ENCODE measurements at places on chromosomes 7 and 10. TPM values are rescaled to one million over a fixed set of nuclear protein-coding genes. Genes with fewer than 3 reads are reported as not detected.
A peak's percentile ranks its signal among the peaks of the same experiment; 100 is the strongest.

SEMA3A gene
- 16.9 TPM for total RNA-seq

ASZ1 gene
- not detected for total RNA-seq

CRPPA gene
- 0.75 TPM for total RNA-seq

MRC1 gene
- not detected for total RNA-seq

SPRN gene
- total RNA-seq: not detected

SRGN gene
- 422 TPM for total RNA-seq

MKI67 gene
- total RNA-seq: 84.9 TPM

KLF14 gene
- not detected for total RNA-seq

PPP3CB gene
- 66.5 TPM for total RNA-seq

CTAGE8 gene
- 1.2 TPM for total RNA-seq

TSPAN33 gene
- 23.7 TPM for total RNA-seq

RPEL1 gene
- total RNA-seq: not detected

PRKAR2B gene
- 1.5 TPM for total RNA-seq

FXYD4 gene
- not detected for total RNA-seq

NOS3 gene
- 2.5 TPM for total RNA-seq

TUBAL3 gene
- not detected for total RNA-seq

DNA sequence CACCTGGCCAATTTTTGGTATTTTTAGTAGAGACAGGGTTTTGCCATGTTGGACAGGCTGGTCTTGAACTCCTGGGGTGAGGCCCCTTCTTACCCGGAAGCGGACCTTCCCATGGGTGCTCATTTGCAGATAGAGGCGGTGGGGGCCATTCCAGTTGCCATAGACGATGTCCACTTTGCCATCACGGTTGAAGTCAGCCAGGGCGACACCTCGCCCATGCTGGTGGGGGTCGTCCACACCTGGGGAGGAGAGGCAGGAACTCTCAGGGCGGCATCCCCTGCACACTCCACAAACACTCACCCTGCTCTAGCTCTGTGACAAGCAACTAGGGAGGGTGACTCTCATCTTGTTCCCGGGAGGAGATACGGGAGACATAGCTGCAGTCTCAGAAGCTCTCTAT, 54.9 kb downstream of the GOLGA7B start:
- DNase-seq: no peak

DNA sequence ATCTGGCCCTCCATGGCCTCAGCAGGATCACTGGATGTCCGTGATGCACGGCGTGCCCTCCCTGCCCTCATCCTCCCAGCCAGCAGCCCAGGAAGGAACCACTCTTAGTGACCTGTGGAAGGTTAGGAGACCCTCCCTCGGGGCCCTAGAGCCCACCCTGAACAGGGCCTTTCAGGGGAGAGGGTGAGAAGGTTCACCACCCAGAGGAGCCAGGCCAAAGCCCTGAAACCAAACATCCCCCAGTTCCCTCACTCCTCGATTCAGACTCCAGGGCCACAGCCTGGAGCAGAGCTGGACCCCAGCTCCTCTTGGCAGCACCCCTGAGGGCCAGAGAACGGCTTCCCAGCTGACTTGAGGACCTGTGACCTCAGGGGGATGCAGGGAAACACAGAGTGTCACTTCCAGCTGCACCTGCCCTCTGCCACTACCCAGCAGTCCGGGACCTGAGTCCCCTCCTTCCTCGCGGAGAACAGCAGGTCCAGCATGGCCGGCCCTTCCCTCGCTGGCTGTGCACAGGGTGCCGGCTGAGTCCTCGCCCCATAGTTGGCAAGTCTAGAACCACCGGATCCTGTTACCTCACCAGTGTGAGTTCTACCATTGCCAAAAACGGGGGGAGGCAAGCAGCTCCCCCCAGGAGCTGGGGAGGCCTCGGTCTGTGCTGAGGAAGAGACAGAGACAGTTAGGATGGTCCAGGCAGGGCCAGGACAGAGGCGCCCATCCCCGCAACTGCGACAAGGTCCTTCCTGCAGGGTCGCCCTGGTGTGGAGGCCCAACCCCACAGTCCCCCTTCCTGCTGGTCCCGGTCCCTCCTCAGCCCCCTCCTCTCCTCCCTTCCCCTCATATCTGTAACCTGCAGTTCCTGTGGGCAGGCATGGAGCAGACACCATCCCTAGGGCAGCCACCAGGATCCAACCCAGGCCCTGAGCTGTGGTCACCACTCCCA, 158.6 kb downstream of the NRF1 start:
- DNase-seq: no peak

DNA sequence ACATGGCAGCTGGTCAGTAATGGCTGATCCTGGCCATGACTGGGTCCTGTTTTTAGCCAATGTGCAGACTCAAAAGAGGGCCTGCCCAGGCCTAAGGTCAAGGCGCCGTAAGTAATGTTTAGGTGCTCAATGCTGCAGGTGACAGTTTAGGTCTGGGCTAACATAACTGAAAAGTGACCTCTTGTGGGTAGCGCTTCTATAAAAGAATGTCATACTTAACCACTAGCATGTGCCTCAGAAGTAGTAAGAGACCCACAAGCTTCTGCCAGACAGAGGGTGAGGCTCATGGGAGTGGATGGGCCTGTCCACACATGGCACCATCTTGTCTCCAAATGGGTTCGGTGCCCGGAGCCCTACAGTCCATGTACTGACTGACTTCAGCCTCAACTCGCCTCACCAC, 90.5 kb upstream of the GSDME start:
- DNase-seq: no peak

- no peak for DNase-seq
These were observed 495 bp downstream of the SFR1 start for GRCh38 chr10:104122225-104123107.

- DNase-seq: no peak
These were observed 44.7 kb upstream of the TMEM213 start for GRCh38 chr7:138753150-138753518.

- DNase-seq: no peak
These were observed 42.8 kb downstream of the AP5Z1 start for GRCh38 chr7:4818000-4818794.

- peak; percentile 43 for DNase-seq
These were observed 68.4 kb downstream of the SLIT1 start for GRCh38 chr10:97117372-97117771.

DNA sequence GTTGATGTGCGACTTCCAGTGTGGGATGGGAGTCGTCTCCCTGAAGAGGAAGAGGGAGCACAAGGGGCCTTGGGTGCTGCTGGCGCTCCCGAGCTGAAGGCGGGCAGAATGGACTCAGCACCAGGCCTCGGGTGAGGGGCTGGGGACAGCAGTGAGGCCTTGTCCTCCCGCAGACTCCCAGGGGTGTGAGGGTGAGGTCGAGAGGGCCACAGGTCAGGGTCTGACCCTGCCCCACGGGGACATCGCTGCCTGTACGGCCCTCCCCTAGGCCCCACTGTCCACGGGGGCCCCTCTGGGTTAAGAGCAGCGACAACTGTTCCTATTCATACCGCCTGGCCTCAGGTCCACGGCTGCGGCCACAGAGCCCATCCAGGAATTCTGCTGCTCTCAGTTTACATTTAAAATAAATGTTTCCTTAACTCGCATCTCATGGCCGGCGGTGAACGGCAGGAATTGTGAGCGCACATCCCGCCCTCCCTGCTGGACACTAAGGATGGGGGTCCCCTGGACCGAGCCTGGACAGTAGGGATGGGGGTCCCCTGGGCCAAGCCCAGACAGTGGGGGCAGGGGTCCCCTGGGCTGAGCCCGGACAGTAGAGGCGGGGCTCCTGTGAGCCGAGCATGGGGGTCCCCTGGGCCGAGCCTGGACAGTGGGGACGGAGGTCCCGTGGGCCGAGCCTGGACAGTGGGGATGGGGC, 61.7 kb downstream of the PDGFA start:
- no peak for DNase-seq

GRCh38 chr7:151334628-151335027, 7.0 kb upstream of the NUB1 start:
- DNase-seq: no peak

DNA sequence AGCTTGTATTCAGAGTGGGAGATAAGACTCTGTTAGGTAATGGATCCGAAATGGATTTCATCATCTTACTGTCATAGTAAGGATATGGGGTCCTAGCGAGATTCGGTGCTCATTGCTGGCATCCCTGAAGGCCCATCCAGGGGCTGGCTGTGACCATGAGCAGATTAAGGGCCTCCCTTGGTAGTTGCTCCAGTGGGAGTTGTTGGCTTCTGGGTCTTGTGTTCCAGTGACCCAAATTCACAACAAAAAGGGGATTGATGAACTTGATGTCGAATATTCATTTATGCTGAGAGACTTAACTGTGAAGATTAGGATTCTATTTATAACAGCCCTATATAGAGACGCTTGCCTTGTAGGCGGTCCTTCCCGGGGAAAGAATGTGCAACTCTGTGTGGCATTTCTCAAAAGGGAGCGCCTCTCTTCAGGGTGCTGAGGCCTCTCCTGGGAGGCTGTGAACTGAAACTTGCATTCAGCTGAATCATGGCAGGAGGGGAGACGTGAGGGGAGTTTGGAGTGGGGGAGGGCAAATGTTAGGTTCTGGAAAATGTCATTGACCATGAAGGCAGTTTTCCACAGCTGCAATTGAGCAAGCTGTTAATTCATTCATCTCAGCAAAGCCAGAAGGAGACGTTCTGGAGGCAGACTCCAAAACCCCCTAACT, 233.1 kb upstream of the FZD8 start:
- no peak for DNase-seq

GRCh38 chr10:3064423-3064822, 2.9 kb upstream of the PFKP start:
- no peak for DNase-seq

GRCh38 chr7:123115331-123115730, 84.4 kb downstream of the SLC13A1 start:
- DNase-seq: no peak

GRCh38 chr7:114107522-114107921, 188.7 kb upstream of the PPP1R3A start:
- no peak for DNase-seq

- DNase-seq: no peak
These were observed 6.1 kb downstream of the ZNF853 start for GRCh38 chr7:6621195-6622133.

DNA sequence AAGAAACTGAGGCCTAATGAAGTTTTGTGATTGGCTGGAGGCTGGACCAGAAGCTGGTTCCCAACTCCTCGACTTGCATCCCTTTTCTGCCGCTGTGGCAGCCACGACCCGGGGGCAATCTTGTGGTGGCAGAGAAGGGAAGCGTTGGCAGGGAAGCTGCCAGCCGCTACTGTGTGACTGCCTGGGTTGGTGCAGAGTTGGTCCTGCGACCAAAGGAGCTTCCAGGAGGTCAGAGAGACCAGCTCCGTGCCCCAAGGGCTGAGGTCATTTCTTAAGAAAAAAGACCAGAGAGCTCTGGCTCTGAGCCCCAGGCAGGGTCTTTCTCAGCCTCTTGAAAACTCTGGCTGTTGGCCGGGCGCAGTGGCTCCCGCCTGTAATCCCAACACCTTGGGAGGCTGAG, 47.2 kb downstream of the PRF1 start:
- no peak for DNase-seq

DNA sequence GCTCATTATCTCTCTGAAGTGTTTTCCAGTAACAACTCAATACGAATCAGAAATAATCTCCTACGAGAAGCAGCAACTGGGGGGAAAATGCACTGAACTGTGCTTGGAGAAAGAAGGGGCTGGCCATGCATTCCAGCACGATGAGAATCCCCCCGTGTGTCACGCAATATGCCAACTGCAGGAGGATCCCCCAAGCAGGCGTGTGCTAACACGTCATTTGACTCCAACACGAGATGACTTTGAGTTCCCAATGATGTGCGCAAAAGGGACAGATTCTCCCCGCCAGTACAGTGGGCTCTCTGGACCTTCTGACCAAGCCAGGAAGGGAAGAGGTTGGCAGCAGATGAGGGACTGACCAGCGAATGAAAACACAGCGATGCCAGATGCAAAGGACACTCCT, 105.5 kb downstream of the KCNMA1 start:
- no peak for DNase-seq

DNA sequence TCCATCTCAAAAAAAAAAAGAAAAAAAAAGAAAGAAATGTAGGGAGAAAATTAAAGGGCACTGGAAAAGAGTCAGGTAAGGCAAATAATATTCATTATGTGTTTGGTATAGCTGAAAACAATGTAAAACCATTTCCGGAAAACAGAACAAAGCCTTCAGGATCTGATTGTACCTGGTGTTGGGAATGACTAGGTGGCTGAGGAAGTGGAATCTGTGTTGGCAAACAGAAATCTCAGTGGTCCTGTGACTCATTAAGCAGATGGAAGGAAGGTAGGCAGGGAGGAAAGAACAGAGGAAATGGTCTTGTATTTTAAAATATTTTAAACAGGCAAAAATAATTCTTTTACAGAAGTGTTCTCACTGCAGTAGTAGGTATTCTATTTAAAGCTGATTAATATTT, 55.7 kb upstream of the GATA3 start:
- DNase-seq: peak; percentile 38

DNA sequence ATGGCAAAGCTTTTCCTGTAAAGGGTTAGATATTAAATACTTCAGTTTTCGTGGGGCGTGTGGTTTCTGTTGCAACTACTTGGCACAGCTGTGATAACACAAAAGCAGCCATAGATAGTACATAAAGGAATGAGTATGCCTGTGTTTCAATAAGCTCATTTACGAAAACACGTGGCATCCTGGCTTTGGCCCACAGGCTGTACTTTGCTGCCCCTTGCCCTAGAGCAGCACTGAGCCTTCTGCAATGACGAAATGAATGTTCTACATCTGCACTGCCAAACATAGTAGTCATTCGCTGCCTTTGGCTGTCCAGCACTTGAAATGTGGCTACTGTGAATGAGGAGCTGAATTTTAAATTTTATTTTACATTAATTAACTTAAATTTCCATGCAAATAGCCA, 376.2 kb upstream of the TPK1 start:
- DNase-seq: no peak

GRCh38 chr7:80597875-80598274, 40.6 kb upstream of the CD36 start:
- peak; percentile 54 for DNase-seq

GRCh38 chr7:148664324-148664723, 34.4 kb upstream of the CUL1 start:
- no peak for DNase-seq

GRCh38 chr10:80647173-80647833, 109.6 kb downstream of the SH2D4B start:
- no peak for DNase-seq

GRCh38 chr7:95470452-95470851, 15.3 kb upstream of the ASB4 start:
- DNase-seq: peak; percentile 22

DNA sequence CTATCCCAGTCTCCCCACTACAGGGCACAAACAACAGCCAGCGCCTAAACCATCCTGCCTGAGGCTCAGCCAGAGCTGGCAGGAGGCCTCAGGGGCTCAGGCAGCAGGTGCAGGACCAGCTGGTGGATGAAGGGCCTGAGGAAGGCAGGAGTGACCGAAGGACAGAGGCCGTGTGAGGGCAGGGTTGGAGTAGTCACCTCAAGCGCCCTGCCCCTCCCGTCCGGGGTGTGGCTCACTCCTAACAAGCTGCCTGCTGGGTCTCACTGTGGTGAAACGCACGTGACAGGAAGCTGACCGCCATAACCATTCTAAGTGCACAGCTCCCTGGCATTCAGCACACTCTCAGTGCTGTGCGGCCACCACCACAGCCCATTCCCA, 281.1 kb downstream of the ELFN1 start:
- DNase-seq: no peak
